Stimulated activated CD4-positive, alpha-beta T cell treated with anti-CD3 and anti-CD28 coated beads, Interleukin-15, amount 100 ng/mL, for 1 hour (primary cell): ENCODE measurements at places on chromosomes 1 and 21.

DNA sequence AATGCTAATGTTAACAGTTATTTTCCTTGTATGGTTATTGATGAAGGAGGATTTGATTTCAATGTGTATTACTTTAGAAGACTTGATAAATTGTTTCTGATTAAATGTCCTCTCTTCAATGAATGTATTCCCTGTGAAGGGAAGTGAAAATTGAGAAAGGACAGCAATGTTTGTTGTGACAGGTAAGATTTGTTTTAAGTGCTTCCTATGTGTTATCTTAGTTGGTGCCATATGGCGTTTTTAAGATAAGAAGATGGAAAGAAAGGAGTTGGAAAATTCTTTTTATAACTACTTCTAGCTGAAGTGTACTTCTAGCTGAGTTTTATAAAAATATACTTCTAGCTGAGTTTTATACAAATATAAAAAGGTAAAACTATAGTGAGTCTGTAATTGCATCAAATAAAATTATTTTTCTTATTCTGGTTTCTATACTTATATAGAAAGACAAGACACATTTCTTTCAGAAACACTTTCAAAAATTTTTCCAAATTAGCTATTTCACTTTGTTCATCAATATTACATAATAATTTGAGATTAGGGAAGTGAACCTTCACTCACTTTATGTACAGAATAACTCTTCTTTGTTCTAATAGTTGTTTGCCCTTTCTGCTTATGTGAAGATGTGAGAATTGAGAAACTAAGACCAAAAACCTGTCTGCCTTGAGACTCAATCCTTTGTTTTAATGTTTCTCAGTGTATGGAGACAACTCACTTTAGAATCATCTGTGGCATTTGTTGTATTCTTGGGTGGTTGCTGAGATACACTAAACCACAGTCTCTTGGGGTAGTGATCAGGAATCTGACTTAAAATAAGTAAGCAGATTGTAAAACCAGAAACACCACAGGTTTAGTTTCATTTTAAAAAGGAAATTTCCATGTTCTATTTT lies 382.9 kb upstream of the B3GALT2 start:
- no peak for DNase-seq

- DNase-seq = no peak
These were observed 17.2 kb downstream of the VCAM1 start for GRCh38 chr1:100736746-100737145.

- DNase-seq = no peak
These were observed 59.2 kb upstream of the SSBP3 start for GRCh38 chr1:54465351-54465811.

GRCh38 chr1:54398963-54399528 lies 7.1 kb downstream of the SSBP3 start:
- no peak for DNase-seq

- no peak for DNase-seq
These were observed 229.6 kb upstream of the JUN start for GRCh38 chr1:59013276-59013927.

GRCh38 chr1:240031009-240031408 lies 60.7 kb upstream of the FMN2 start:
- DNase-seq = no peak

GRCh38 chr21:34640858-34641257 lies 25.9 kb upstream of the RCAN1 start:
- no peak for DNase-seq

DNA sequence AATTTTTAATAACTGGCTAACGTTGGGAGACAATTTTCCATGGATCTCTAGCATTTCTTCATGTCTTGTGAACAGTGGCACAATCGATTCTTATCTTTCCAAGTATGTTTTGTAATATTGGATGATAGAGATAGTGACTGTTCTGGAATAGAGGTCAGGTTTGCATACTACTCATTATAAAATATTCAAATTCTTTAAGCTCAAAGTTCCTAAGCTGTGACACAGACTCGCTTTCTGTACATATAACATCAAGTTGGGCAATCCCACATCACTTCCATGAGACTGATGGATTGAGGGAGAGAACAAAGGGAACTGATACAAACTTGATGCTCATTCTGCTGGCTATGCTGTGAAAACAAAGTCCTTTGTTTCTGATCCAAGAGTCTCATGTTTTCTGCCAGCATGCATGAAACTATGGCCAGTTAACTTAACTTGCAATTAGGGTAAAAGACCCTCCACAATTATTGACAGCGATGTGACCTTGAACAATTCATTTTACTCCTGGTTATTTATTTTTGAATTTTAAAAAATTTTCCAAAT lies 392.4 kb downstream of the TTLL7 start:
- no peak for DNase-seq

DNA sequence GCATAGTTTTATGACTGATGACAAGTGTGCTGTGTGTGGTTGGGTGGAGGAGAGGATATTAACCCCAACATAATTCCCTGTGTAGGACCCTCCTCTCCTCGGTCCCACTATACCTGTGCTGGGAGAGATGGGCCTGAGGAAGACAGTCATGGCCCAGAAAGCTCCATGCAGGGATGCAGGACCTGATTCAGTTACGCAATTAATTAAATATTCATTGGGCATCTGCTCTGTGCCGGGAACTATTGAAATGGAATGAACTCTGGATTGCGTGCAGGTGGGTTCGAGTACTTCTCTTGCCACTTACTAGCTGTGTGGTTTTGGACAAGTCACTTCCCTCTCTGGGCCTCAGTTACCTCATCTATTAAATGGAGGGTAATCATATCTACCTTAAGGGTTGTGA lies 74.6 kb downstream of the CD247 start:
- DNase-seq = no peak

DNA sequence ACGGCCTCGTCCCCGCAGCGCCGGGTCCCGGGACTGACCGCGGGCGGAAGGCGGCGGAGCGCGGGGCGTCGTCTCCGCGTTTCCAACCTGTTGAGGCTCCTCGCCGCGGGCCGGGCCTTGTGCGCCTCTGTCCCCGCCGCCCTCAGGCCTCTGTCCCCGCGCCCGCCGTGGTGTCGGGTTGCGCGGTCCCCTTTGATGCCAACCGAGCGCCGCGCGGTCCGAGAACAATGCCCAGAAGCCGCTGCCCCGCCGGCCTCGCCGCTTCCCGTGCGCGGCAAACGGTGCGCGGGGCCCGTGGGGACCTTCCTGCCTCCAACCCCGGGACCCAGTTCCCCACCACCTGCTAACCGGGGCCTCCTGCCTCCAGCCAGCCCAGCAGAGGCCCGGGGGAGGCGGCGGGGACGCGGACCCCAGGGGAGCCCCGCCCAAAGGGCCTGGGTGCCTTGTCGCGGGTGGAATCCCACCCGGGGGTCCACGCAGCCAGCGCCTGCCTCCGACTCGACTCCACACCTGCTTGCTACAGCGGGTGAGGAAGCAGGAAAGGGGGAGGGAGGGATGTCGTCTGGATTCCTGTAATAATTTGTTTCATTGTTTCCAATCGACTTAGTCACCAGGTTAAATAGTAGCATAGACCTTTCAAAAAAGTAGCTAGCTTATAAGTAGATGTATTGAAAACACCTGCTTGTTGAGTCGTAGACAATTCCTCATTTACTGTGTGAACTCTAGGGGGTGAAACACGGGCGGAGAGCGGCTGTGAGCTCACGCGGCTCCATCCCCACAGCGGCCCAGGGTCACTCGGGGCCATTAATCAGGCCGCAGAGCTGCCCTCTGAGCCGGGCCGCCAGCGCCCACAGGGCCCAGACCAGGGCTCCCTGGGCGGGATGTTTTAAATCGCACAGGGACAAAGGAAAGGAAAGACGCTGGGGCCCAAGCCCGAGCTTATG lies 1.1 kb downstream of the COL18A1 start:
- DNase-seq = peak; percentile 13
